ENCODE measurements at places on chromosomes 16 and 17. TPM values are rescaled to one million over a fixed set of nuclear protein-coding genes. Genes with fewer than 3 reads are reported as not detected.

DNA sequence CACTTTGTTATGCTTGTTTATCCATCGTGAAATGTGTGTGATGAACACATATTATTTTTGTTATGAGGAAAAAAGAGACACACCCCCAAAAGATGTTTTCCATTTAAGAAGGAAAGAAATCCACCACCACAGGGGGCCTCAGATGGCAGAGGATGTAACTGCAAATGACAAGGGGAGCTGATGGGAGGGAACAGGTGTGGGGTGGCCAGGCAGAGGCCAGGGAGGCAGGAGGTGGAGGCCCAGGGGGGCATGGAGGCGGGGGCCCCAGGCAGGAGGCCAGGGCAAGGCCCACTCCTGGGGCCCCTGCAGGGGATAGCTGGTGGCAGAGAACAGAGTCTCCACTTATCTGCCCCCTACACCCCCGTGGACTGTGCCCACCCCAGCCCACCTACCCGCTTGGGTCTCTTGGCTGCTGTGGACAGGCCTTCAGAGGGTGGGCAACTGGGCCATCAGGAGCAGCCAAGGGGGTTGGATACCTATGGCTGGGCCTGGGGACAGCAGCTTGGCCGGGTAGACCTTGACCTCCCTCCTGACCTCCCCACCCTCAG, 28.0 kb downstream of the PPL start:
- DNase-seq, result no peak

- peak; percentile 45 for DNase-seq
Measured at GRCh38 chr17:51152766-51153209, 571 bp upstream of the NME1 start.

DNA sequence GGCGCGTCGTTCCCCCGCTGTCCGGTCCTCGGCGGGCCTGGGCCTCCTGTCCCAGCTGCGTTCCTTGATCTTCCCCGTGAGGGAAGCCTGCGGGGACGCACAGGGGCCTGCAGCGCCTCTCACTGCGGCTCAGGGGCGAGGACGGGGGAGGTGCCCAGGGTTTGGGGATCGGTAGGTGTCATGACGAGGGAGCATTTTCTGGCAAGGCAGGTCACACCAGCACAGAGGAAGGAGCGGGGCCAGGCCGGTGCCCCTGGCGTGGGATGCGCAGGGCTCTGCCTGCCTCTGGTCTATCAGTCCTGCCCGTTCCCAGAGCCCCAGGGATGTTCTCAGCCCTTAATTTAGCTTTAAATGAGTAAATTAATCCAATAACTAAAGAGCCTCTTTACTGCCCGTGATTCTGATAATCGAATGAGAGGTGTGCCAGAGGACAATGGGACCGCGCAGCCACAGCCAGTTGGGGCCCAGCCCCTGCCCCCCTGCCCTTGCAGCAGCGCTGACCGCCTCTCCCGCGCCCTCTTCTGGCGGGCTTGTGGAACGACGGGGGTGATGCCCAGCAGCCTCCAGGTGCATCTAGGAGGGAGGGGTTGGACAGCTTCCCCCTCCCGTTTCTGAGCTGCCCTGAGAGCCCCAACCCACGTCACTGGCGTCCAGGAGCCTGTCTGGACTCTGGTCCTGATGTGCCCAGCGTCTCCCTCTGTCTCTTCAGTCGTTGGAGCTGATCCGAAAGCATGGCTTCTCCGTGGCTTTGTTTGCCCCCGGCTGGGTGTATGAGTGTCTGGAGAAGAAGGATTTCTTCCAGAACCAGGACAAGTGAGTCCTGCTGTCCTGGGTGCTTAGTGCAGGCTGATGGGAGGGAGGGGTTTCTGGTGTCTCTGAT, 7.9 kb downstream of the ENGASE start:
- DNase-seq, result no peak

- DNase-seq, result peak; percentile 32
Measured at GRCh38 chr17:41992576-41992975, 24.7 kb downstream of the DNAJC7 start.

DNA sequence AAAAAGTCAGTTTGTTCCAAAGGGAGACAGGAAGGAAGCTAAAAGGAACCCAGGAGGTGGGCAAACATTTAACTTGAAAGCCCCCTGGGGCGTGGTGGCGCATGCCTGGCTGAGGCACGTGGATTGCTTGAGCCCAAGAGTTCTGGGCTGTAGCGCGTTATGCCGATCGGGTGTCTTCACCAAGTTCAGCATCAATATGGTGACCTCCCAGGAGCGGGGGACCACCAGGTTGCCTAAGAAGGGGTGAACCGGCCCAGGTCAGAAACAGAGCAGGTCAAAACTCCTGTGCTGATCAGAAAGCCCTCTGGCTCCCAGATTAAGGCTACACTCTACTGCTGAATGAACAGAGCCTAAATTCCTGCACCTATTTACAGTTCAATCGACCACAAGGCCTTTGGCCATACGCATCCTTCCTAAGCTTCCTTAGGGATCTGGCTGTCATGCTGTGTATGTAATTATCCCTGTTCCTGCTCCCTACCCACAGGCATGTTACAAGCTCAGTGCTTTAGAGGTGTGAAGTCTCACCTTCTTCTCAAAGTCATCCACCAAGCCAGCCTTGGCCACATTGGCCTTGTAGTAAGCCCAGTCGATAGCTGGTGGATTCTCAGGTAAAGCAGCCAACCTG, 5.0 kb downstream of the ATP5PD start:
- DNase-seq, result no peak

DNA sequence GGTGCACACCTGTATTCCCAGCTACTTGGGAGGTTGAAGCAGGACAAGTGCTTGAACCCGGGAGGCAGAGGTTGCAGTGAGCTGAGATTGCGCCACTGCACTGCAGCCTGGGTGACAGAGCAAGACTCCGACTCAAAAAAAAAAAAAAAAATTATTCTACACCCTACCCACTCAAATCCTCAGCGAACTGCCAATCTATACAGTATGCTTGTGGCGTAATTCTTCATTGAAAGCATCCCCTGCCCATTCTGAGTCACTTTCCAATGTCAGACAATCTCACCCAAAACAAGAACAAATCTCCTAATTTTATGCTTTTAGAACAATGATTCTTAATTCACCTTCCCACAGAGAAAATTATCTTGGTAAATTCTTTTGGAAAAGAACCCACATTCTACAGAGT, 12.0 kb downstream of the AMFR start:
- DNase-seq, result no peak

DNA sequence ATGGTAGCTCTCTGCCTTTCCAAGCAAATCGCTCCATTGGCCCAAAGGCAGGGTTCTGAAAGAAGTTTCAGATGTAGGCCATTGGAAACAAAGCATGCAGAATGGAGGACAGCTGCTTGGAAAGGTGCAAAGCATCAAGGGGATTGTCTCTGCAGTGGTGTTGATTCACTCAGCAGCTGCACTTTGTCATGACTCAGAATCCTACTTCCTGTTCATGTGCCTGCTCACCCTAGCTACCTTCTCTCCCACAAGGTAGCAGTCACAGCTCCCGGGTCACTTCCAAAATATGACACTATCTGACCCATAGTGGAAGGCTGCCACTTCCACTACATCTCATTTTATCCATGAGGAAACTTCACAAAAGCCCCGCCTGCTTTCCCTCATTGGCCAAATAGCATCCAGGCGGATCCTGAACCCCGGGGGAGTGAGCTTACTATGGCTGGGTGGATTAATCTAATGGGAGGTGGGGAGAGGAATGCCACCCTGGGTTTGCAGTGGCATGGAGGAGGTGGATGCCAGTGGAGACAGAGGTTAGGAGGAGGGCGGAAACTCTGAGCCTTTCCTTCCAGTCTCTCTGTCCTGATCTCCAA, 74.7 kb upstream of the NKD1 start:
- DNase-seq, result peak; percentile 34

- peak; percentile 97 for DNase-seq
Measured at GRCh38 chr16:85238233-85238647, 126.0 kb upstream of the CIBAR2 start.

DNA sequence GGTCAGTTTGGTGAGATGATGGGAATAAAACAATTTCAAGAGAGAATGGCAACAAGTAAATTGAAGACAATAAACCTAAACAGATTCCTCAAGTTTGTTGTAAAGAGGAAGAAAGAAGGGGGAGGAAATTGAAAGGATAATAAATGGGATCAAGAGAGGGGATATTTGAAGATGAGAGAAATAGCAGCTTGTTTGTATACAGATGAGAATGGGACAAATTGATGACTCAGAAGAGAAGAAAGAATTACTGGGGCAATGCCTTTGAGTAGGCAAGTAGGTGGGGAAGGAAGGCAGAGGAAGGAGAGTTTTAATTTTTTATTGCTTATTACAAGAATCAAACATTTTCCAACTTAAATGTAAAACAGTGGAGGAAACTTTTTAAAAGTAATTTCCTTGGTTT, 98.3 kb downstream of the CHD9 start:
- no peak for DNase-seq

- DNase-seq, result no peak
Measured at GRCh38 chr17:61485067-61485775, 33.0 kb downstream of the TBX4 start.

- DNase-seq, result no peak
Measured at GRCh38 chr16:85568519-85568918, 44.6 kb upstream of the GSE1 start.

DNA sequence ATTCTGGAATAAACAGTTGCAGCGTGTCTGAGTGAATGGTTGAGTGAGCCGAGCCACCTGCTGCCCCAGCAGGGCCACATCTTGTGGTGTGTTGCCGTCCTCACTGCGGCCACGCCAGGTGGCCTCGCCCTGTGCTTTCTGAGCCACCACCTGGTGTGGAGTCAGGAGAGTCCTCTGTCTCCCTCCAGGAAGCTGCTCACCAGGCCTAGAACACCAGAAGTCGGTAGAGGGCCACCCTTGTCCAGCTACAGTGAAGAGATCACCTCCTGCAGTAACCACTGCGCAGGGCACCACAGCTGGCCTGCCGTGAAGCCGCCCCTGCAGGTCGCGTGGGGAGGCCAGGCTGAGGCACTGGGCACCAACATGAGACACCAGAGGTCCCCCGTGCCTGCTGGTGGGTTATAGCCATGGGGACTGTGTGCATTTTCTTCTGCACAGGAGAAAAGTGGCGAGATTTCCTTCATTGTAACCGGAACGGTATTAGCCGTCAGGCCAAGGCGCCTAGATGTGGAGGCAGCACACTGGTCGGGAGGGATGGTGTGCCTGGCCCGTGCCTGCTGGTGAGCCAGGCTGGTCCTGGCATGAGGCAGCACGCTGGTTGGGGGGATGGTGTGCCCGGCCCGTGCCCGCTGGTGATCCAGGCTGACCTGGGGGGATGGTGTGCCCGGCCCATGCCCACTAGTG, 28.9 kb upstream of the FOXK2 start:
- no peak for DNase-seq

- DNase-seq, result no peak
Measured at GRCh38 chr16:28823291-28823872, 583 bp downstream of the ATXN2L start.

- DNase-seq, result no peak
Measured at GRCh38 chr16:52647588-52647987, 100.6 kb upstream of the TOX3 start.

DNA sequence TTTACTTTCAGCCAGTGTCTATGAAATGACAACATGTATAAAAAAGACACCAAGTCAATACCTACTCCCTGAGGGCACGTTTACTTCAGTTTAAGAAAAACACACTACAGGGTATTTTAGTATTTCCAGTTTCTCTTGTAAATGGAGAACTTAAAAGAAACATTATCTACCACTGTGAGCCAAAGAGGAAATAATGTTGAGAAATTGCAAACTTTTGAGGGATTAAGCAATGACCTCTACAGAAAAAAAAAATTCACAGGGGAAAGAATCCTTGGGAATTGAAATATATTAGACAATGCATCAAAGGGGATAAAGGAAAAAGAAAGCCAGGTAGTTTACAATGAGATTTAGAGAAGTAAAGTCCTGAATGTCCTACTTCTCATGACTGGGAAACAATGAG, 126.0 kb downstream of the KCNJ2 start:
- peak; percentile 34 for DNase-seq

GRCh38 chr16:81654346-81654745, 124.7 kb upstream of the PLCG2 start:
- DNase-seq, result no peak

DNA sequence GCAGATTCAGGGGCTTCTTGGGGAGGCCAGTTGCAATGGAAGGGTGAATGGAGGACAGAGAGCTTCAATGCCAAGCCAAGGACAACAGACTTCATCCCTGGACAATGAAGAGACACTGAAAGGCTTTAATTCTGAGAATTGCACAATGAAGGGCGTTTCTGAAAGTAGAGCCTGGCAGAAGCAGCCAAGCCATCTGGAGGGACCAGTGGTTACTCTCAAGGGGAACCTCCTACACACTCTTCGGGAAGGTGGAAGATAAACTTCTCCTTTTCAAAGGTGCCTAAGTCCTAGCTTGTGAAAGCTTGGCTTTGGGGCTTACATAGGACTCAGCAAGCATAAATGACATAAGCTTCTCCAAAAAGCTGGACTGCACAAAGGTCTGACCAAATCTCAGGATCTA, 6.2 kb upstream of the CES1 start:
- DNase-seq, result no peak

- DNase-seq, result peak; percentile 71
Measured at GRCh38 chr16:1812732-1813163, 13.9 kb downstream of the HAGH start.

DNA sequence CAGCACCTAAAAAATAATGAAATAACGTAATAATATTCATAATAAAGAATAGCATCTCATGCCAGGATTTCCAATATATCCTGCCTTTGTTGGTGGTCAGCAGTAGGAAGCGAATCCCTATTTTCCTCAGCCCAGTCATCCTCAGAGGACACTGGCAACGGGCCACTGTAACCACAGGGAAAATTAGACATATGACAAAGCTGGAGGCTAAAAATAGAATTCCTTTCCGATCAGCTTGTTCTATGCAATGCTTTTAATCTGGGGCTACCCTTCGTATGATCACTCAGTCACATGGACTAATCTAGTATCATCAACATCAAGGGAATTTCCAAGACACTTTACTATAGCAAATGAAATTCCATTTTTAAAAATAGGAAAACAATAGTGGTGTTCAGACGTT, 246.9 kb upstream of the KCNJ16 start:
- DNase-seq, result peak; percentile 50

- no peak for DNase-seq
Measured at GRCh38 chr16:56852401-56852730, 12.6 kb upstream of the SLC12A3 start.

The ALOX12 gene
- 0.26 TPM for total RNA-seq

The HIGD1B gene
- total RNA-seq, result not detected

The KCNH4 gene
- not detected for total RNA-seq

The PRSS33 gene
- not detected for total RNA-seq

The CD300E gene
- total RNA-seq, result not detected

The ZPBP2 gene
- total RNA-seq, result not detected

The TBC1D3C gene
- total RNA-seq, result 1.3 TPM

The SHISA9 gene
- not detected for total RNA-seq

The CHST4 gene
- not detected for total RNA-seq

The CES1 gene
- 41.1 TPM for total RNA-seq

The TEKT1 gene
- not detected for total RNA-seq

The CDRT4 gene
- 0.77 TPM for total RNA-seq

The TLCD1 gene
- 6.6 TPM for total RNA-seq

The MT4 gene
- total RNA-seq, result not detected

The TBC1D3D gene
- total RNA-seq, result 0.77 TPM

The SOX8 gene
- under 0.01 TPM for total RNA-seq

The NPIPA7 gene
- 1.7 TPM for total RNA-seq

The SHISA6 gene
- total RNA-seq, result not detected

The MSLN gene
- not detected for total RNA-seq

The ALDOC gene
- 59.3 TPM for total RNA-seq
